SK-N-SH (cell line): ENCODE measurements at places on chromosomes 12 and 14.

DNA sequence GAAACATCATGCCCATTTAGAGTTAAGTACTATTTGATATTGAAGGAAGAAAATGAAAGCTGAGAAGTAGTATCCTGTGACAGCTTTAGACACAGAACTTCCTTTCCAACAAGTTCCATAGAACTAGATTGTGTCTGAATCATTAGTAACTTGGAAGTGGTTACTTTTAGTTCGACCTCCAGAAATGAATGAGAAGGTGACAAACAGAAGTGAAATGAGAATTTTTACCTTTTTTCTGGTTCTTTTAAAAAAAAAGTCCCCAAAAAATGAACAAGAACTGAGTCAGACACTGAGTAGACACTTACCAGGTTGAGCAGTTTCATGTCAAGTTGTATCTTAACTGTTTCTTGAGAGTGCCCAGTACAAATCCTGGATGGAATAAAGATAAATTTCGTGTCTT is 3.0 kb downstream of the ATP6V0A2 start:
- no peak for DNase-seq

GRCh38 chr12:78229591-78230101 is 399.0 kb downstream of the NAV3 start:
- DNase-seq, result peak; percentile 13

DNA sequence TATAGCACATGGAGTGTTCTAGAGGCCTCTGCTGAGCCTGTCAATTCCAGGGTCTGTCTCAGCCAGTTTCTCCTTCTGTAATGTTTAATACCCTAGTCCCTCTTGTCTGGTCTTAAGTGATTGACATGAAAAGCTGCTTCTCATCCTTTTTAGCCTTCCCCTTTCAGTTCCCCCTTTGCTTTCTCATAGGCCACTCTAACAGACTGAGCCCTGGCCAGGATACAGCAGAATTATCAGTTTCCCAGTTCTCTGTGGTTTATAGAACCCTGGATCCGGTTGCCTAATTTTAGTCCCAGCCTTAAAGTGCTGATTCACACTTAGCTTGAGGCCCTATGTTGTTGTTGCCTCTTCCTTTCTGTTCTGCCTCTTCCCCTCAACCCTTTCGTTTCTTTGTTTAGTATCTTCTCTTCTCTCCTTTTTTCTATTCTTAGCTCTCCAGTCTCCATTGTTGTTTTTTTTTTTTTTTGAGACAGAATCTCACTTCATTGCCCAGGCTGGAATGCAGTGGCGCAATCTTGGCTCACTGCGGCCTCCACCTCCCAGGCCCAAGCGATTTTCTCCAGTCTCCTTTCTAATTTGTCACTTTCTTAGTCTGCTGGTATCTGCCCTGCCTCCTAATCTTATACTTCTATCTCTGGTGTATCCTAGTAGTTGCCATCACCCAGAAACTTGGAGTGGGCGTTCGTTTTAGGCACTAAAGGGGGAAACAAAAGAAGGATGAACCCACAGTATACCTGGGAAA is 2.9 kb upstream of the BIN2 start:
- no peak for DNase-seq

DNA sequence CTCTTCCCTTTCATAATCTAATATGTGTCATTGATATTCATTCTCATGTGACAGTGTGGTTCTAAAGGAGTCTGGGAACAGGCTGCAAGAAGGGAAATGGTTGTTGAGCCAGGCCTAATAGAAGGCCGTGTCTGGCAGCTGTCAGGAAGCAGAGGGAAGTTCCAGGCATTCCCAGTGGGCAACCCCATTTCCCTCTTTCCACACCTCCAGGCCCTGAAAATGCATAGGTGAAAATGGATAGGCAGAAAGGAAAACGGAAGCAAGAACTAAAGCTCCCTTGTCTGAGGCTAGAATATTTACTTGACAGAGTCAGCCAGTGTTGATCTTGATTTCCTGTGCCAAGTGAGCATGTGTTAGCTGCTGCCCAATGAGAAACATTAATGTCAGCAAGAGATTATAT is 97.7 kb downstream of the PPM1A start:
- no peak for DNase-seq

DNA sequence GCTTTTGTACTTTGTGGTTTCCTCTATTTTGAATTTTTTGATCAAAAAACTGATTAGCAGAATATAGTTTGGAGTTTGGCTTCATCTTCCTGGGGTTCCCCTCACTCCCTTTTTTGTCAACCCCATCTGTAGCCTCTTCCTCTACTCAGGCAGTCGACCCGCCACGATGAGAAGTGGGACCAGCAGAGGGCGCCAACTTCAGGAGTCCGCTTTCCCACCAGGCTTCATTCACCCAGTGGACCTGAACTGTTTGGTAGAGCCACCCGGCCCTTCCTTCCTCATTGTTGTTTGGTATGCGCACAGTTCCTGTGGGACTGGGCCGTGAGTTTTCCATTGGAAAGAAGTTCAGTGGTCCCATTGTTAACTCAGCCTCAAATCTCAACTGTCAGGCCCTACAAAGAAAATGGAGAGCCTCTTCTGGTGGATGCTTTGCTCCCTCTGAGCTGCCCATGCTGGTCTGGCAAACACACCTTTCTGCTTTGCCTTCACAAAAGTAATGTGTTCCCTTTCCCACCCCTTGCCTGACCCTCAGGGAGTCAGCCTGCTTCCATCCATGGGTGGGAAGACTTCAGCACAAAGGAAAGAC is 21.7 kb downstream of the TMBIM6 start:
- peak; percentile 72 for DNase-seq

GRCh38 chr12:124359671-124360581 is 65.0 kb downstream of the RFLNA start:
- peak; percentile 77 for DNase-seq

- no peak for DNase-seq
These were observed 43.1 kb downstream of the CHST11 start for GRCh38 chr12:104499668-104500332.

GRCh38 chr12:4265280-4265679 is 8.3 kb upstream of the CCND2 start:
- no peak for DNase-seq

GRCh38 chr12:120684523-120684932 is 2.4 kb upstream of the MLEC start:
- DNase-seq, result no peak

DNA sequence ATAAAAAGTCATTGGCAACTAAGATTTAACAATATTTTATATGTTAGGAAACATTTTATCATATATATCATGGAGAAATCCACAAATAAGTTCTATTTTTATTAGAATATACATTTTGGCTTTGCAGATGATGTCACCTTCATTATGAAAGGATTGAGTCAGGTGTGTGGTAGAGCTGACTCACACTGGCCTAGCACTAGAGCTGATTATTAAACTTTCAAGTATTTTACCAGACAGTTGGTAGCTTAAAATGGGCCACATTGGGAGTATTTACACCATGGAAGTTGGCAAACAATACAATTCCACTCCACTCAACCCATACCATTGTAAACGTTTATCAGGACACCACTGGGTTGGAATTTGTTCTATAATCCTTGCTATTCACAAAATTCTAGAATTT is 1036.6 kb downstream of the TRHDE start:
- no peak for DNase-seq

DNA sequence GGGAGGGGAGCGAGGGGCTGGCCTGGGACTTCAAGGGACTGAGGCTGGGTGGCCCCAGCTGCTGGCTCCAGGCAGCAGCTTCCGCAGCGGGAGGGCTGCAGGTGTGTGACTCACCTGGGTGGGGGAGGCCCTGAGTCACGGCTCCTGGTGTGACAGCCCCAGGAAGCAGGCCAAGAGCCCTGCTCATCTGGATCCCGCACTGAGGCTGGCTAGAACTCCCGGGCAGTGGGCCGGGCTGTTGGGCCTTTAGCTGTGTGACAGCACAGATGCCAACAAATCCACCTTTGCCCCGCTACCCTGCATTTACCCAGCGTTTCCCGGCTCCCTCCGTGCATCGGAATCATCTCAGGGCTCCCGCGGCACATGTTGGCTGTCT is 180.0 kb upstream of the PRMT8 start:
- DNase-seq, result no peak

- DNase-seq, result no peak
These were observed 89.0 kb upstream of the PTPRR start for GRCh38 chr12:71009430-71010142.

DNA sequence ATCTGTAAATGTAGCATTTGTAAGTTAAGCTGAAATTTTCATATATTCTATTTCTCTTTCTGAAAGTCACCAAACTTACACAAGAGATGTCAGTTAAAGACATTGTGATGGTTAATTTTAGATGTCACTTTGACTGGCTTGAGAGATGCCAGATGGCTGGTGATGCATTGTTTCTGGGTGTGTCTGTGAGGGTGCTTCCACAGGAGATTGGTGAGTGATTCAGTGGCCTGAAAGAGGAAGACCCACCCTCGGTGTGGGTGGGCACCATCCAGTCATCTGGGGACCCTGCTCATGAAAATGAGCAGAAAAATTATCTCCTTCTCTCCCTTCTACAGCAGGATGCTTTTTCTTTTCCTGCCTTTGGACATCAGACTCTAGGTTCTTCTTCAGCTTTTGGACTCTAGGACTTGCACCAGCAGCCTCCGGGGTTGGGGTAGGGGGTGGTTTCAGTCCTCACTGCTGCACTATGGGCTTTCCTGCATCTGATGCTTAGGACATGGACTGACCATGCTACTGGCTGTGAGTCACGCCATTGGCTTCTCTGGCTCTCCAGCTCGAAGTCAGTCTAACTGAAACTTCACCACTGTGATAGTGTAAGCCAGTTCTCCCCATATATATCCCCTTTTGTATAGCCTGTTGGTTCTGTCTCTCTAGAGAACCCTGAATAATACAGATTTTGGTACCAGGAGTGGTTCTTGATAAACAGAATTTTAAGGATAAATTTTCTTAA is 20.9 kb downstream of the PDE6H start:
- no peak for DNase-seq

- DNase-seq, result peak; percentile 27
These were observed 15.0 kb downstream of the ACACB start for GRCh38 chr12:109131154-109132050.

DNA sequence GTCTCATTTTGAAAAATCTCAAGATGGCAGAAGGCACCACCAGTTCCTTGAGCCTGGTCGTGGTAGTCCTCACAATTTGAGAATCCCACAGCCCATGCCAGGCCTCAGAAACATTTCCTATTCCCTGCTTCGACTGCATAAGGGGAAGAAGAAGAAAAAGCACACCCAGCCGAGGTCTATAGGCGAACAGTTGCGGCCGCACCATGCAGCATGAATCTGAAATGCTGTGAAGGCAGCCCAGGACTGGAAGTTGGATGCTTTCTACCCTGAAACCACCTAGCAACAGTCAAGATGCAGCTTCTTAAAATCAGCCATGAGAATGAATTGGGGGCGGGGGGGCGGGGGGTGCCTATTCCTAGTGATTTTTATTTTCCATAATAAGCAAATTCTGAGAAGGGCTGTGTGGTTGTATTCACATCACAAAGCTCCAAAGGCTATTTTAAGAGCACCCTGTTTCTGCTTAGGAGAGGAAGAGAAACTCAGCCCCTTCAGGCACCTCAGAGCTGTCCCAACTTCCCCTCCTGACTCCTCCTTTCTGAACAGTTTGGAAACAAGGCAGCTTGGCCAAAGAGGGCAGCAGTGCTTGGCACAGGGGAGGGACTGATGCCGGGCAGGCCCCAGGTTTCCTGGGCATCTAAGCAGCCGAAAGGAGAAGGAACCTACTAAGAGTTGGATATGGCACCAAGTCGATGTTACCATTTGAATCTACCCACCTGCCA is 172.5 kb upstream of the FOXN3 start:
- no peak for DNase-seq

GRCh38 chr12:30047516-30048254 is 263.9 kb upstream of the TMTC1 start:
- no peak for DNase-seq

GRCh38 chr12:69501154-69501895 is 31.1 kb downstream of the FRS2 start:
- DNase-seq, result no peak

DNA sequence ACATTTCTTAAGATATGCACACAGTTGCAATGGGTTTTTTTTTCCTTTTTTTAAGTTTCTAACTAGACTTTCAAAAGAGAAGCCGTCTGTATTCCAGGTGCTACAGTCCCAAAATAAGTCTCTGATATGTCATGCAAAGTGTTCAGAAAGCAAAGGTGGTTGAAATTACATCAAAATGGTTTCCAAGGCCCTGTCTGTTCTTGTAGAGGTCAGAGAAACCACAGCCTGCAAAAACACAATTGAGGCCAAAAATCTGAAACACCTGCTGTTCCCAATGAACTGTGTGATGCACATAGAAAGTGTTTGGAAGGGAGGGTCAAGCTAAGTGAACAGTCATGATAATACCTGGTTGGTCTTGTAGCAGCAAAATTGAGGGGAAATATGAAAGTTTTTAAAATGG is 91.0 kb downstream of the VRK1 start:
- no peak for DNase-seq

- DNase-seq, result no peak
These were observed 31.6 kb upstream of the SLC25A3 start for GRCh38 chr12:98561846-98562245.

- DNase-seq, result no peak
These were observed 48.9 kb upstream of the POC1B start for GRCh38 chr12:89574736-89575208.

GRCh38 chr12:2145433-2145998 is 92.7 kb downstream of the CACNA1C start:
- DNase-seq, result no peak

DNA sequence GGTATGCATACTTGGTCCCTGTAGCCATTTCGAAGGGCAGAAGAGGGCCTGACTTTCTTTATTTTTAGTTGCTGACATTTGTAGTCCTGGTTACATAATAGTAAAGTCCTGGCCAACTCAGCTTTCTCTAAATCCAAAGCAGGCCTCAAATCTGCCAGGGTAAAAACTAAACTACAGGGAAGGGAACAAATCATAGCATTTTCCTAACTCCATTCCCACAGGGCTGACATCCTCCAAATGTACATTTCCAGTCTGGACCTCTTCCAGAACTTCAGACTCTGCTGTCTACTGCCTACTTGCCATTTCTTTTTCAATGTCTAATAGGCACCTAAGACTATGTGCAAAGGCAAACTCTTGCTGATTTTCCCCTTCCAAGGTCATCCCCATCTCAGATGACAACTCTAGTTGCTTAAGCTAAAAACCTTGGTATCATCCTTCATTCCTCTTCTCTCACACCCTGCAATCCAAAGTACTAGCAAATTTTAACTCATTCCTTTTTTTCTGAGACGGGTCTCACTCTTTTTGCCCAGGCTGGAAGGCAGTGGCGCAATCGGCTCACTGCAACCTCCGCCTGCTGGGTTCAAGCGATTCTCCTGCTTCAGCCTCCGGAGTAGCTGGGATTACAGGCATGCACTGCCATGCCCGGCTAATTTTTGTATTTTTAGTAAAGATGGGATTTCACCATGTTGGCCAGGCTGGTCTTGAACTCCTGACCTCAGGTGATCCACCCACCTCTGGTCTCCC is 2.0 kb downstream of the DDIT3 start:
- DNase-seq, result no peak

DNA sequence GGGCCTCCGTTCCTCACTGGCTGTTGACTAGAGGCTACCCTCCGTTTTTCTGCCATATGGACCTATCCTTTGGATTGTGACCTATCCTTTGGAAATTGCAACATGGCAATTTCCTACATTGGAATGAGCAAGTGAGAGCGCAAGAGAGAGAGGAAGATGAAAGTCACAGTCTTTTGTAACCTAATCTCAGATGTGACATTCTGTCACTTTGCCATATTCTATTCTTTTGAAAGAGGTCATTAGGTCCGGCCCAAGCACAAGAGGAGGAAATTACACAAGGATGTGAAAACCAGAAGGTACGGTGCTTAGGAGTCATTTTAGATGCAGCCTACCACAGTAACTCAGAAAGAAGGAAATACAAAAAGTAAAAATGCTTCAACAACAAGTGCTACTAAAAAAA is 47.3 kb upstream of the SRP54 start:
- no peak for DNase-seq

- DNase-seq, result no peak
These were observed 419.7 kb downstream of the ATP23 start for GRCh38 chr12:58361056-58361455.

GRCh38 chr14:106417224-106418049 is 891.1 kb downstream of the TMEM121 start:
- peak; percentile 65 for DNase-seq
